Stimulated activated CD4-positive, alpha-beta T cell treated with anti-CD3 and anti-CD28 coated beads, TNF-alpha, amount 100 ng/mL, for 1 hour (primary cell): ENCODE measurements at places on chromosomes 12 and 14.

GRCh38 chr14:98182393-98183055, 1089.5 kb downstream of the BCL11B start:
- peak; percentile 42 for DNase-seq

DNA sequence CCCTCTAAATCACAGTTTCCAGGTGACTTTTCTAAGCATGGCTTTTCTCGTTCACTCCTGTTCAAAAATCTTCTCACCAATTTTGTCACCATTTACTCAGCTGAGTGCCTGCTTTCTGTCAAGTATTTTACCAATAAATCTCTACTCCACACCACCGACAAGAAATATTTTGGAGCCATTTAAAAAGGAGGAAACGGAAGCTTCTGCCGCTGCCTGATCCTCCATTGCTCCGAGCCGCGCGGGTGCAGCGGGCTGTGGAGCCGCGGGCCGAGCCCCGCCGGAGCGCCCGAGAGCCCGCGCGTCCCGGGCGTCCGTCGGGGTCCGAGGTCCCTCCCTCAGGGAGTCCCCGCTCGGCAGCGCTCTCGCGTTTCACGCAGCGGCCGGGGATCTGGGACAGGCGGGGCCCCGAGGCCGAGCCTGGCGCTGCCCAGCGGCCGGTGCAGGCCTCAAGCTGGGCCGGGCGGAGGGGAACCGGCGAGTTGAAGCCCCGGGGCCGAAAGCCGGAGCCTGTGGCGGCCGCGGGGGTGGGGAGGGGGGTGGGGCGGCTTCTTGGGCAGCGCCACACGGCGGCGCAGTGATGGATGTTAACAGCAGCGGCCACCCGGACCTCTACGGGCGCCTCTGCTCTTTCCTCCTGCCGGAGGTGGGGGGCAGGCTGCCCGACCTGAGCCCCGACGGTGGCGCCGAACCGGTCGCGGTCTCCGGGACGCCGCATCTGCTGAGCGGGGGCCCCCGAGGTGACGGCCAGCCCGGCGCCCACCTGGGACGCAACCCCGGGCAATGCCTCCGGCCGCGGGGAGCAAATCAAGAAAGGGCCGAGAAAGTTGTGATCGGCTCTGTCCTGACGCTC, 1.1 kb upstream of the HEBP1 start:
- no peak for DNase-seq

DNA sequence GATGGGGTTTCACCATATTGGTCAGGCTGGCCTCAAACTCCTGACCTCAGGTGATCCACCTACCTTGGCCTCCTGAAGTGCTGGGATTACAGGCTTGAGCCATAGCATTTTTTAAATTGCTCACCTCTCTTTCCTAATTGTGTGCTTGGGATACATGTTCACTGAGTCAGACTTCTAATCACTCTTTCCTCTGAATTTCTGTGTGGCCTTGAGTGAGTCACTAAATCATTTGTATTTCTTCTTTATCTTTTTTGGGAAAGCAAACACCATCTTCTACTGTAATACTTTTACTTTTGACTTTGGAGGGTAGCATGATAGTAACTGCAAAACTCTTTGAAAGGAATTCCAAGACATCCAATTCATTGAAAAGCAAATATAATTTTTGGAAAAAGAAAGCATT, 60.8 kb downstream of the FLRT2 start:
- no peak for DNase-seq

DNA sequence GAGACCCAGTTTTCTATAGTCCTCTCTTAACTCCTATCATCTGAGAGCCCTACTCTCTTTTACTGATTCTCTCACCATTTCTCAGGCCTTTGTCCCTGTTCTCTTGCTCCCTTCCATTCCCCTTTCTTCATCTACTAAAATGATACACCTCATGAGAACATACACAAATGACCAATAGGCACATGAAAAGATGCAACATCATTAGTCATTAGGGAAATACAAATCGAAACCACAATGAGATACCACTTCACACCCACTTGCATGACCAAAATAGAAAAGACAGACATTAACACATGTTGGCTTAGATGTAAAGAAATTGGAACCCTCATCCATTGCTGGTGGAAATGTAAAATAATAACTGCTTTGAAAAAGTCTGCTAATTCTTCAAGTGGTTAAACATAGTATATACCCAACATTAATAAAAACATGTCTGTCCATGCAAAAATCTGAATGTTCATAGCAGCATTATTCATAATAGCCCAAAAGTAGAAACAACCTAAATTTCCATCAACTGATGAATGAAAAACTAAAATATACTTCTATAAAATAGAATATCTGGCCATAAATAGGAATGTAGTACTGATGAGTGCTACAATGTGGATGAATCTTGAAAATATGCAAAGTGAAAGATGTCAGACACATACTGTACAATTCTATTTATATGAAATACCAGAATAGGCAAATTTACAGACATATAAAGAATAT, 66.0 kb downstream of the DENND5B start:
- DNase-seq: no peak

DNA sequence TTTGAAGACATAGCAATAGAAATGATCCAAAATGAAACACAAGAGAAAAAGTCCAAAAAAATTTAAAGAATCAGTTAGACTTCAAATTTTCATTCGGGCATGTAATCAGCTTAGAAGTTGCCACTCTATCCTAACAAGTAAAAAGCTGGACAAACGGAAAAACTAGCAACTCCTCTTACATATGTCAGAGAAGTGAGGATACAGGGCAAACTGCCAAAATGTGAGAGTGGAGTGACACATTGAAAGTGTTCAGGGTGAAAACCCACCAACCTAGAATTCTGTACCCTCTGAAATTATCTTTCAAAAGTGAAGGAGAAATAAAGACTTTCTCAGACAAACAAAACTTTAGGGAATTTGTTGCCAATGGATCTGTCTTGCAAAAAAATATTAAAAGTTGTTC, 42.0 kb upstream of the CHPT1 start:
- DNase-seq: no peak

DNA sequence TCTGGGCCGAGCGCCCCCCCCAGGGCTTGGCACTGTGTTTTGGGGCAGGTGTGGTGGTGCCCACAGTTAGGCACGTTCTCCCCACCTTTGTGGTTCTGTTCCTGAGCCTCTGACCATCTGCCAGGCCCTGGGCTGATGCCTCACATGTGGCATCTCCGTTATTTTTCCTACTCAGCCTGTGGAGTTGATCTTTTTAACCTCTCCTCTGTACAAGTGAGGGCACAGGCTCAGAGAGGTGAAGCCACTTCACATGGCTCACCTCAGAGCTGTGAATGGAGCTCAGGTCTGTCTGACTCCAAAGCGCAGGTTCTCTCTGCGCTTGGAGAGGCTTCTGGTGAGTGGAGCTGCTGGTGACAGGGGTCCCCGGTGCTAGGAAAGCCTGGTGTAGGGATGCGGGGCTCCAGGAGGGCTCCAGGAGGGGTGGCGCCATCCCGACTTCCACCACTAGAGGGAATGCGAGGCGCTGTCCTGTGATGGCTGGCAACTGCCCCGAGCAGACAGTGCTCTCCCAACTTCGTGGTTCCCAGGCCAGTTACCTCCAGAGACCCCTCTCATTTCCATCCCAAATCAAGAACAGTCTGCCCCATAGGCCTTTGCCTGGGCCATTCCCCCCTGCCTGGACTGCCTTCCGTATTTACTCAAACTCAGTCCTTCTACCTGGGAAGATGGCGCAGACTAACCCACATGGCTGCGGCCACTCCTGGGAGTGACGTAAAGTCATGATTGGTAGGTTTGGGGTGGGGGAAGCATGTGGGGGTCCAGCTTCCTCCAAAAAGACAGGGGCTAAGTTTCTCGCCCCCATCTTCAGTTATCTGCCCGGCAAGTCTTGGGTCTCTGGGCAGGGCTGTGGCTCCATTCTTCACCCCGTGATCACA, 9.9 kb downstream of the BCL7A start:
- no peak for DNase-seq

GRCh38 chr12:43957732-43958372, 122.0 kb downstream of the TMEM117 start:
- DNase-seq: no peak

DNA sequence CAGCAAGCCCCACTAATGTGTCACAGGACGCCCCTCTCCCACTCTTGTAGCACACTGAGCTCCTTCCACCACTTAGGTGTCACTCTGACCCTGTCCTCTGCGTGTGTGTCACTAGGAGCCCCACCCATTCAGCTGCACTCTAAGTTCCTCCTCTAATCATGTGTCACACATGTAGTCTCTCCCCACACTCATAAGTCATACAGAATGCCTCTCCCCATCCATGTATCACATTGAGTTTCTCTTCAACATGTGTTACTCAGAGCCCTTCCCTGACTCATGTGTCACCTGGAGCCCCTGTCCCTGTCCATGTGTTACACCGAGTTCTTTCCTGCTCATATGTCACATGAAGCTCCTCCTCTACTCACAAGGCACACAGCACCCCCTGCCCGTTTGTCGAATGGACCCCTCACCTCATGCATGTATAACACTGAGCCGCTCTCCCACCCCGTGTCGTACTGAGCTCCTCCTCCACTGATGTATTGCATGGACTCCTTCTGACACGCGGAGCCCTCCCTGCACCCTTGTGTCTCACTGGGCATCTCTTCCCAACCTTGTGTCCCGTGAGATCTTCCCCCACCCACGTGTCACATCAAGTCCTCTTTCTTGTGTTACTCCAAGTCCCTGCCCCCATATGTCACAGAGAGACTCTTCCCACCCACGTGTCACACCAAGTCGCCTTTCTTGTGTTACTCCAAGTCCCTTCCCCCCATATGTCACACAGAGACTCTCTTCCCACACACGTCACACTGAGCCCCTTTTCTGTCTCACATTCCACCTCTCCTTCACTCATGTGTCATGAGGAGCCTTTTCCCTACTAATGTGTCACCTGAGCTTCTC, 31.0 kb downstream of the RTL1 start:
- DNase-seq: no peak

DNA sequence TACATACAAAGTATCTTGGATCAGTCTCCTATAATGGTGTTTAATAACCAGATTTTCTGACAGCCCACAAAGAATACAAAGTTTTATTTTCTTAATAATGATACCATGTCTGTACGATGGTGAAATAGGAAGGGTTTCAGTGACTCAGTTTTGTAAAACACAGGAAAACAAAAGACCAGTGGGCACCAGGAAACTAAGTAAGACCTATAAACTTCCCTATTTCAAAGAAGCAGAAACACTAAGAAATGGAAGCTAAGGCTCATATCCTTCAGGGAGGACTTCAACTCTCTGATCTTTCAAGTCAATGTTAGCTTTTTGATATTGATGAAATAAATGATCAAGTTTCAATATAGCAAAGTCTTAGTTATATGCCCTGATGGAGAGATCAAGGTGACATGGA, 196.0 kb downstream of the DUSP6 start:
- DNase-seq: no peak

GRCh38 chr14:73239393-73240241, 2.3 kb downstream of the PAPLN start:
- DNase-seq: no peak

DNA sequence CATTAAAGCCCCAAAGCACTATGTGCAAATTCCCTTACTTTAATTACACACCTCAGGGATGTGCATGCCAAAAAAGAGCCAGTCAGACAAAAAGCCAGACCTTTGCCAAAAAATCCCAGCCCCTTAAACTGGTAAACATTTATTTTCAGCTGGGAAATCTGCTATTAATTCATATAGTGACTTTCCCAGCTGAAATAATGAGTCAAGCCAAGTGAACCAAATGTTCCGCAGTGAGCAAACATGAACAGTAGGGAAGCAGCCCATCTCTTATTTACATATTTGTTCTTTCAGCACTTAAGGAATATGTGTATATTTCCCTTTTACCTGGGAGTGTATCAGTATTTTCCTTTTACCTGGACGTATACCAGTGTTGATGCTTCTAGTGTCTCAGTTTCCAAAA, 44.0 kb upstream of the OTX2 start:
- DNase-seq: no peak

GRCh38 chr14:104361921-104362681, 217.5 kb upstream of the C14orf180 start:
- no peak for DNase-seq

- DNase-seq: no peak
Observed at GRCh38 chr12:41724216-41724615, 420.5 kb downstream of the GXYLT1 start.

DNA sequence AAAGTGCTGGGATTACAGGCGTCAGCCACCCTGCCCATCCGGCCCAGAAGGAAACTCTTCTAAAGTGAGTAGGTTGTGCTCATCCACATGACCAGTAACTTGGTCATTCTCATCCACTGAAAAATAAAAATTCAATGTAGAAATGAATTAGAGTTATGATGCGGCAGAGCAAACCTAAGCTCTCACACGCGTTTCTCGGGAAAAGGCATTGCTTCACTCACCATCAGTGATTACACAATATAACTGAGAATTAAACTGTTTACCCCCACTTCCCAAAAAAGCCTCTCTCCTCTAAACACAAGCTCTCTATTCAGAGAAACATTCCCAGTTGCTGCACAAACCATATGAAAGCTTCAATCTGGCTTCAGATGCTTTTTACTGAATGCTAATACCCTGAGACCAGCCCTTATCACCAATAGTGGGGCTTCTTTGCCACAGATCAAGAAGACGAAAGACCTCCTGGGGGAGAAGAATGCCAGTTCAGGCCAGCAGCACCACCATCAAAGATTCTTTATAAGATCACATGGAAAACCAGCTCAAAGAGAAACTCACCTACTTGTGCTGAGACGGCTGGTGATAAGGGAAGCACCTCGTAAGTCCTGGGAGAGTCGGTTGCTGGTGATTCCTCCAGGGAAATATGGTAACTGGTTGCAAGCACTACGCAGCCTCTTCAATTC, 121.5 kb upstream of the SFSWAP start:
- DNase-seq: no peak

- DNase-seq: no peak
Observed at GRCh38 chr14:50657753-50658152, 10.4 kb downstream of the SAV1 start.

- no peak for DNase-seq
Observed at GRCh38 chr14:100241279-100241678, 2.3 kb downstream of the YY1 start.

DNA sequence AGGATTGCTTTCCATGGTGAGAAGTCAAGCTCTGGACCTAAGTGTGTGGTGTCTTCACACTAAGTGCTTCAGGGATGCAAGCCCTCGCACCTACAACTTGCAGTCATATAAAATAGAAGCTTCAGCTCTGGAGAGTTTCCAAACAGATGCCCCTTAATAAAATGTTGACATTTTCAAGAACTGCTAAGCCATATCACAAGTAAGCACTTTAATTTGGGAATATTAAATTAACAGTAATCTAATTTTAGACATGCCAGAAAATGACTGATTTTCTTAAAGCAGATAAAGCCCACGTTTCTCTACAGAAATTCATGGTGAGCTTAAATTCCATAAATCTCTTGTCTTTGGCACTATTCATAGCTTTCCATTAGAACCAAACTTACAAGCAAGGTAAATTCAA, 600.1 kb upstream of the FLRT2 start:
- no peak for DNase-seq

- DNase-seq: no peak
Observed at GRCh38 chr14:53646925-53647324, 309.7 kb downstream of the BMP4 start.

DNA sequence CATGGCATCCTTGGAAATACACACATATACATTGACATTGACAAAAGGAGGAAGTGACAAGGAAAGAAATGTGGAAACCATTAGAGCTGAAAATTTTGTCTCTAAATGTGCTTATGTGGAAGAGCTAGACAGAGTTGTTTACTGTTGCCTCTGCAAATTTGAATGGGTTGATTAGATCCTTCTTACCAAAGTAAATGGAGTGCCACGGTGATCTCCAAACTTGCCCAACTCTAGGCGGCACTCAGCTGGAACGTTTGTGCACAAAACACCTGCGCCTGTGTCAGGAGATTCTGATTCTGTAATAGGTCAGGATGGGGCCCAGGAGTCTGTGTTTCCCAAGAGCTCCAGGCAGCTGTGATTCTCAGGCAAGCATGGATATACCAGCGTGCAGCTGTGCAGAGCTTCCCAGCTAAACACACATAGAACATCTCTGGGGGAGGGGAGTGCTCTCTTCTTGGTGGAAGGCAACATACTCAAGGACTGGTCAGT, 77.8 kb upstream of the BDKRB2 start:
- DNase-seq: no peak
